Chondrocyte (in vitro differentiated cells): ENCODE measurements at places on chromosomes 11 and 22. TPM values are rescaled to one million over a fixed set of nuclear protein-coding genes. Genes with fewer than 3 reads are reported as not detected.

- no peak for DNase-seq
Measured at GRCh38 chr11:68002938-68003845, 705 bp downstream of the UNC93B1 start.

DNA sequence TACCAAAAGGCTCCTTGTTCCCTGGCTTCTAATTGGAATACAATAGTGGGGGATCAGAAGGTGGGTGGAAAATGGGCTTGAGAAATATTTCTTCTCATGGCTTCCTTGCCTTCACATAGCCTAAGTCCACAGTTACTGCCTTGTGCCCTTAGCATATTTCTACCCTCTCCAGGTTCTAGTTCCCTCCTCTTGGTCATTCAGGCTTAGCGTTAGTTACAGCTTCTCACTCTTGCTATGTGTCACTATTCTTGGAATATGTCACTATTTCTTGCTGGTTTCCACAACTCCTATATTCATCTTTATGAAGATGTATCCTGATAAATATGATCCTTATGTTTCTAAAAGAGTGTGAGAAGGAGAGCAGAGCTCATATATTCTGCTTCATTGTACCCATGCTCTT, 2.5 kb downstream of the OR2D2 start:
- no peak for DNase-seq

DNA sequence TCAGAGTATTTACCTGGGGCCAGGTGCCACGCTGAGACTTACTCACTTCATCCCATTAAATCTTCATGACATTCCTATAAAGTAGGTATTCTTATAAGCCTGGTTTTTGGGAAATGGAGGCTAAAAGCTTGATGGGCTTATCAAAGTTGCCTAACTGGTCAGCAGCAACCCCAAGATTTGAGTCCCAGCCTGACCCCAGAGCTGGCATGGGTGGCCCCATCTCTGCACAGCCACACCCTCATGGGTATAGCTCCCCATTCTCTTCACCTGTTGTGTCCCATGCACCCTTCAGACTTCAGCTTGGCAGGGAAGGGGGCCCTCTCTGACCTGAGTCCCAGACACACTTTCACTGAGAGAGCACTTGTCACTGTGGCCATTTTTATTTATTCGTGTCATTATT, 37.4 kb upstream of the TP53I11 start:
- DNase-seq, result no peak

DNA sequence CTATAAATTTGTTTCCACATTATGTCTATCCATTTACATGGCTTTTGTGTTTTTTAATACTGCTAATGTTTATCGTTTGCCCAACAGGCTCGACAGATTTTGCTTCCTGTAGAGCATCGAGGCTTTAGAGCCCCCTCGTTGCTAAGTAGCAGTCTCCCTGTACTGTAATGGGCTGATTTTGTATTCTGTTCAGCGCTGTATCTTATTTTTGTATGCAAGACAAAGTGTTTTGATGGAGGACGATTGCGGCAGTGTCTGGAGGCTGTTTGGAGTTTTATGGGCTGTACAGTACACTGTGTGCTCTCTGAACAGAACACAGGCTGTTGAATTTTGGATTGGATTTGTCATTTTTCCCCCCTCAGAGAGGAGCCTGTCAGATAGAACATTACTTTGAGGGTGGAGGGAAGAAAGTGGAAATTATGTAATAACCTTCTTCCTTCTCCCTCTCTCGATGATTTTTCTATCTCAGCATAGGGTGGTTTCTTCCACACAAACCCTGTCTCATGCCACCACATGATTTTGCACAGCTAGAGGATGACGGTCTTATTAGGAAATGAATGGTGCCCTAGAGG, 104.4 kb downstream of the ZBTB16 start:
- no peak for DNase-seq

- DNase-seq, result no peak
Measured at GRCh38 chr11:12968101-12968500, 41.0 kb upstream of the RASSF10 start.

DNA sequence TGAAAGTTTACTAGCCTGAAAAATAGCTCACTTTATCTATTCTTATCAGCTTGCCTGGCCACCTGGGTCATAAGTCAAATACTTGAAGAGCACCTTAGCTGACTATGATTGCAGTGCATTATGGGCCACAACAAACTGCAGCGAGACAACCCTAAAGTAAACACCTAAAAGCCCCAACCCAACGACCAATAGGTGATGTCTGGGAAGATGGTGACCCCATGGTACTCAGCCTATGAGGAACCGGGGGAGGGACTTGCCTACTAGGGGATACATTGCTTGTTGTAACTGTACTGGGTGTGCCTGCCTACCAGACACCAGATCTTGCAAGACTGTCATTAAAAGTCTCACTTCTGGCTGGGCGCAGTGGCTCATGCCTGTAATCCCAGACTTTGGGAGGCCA, 35.6 kb upstream of the APOBEC3A start:
- DNase-seq, result no peak

- DNase-seq, result no peak
Measured at GRCh38 chr11:32386770-32387377, 48.5 kb downstream of the WT1 start.

DNA sequence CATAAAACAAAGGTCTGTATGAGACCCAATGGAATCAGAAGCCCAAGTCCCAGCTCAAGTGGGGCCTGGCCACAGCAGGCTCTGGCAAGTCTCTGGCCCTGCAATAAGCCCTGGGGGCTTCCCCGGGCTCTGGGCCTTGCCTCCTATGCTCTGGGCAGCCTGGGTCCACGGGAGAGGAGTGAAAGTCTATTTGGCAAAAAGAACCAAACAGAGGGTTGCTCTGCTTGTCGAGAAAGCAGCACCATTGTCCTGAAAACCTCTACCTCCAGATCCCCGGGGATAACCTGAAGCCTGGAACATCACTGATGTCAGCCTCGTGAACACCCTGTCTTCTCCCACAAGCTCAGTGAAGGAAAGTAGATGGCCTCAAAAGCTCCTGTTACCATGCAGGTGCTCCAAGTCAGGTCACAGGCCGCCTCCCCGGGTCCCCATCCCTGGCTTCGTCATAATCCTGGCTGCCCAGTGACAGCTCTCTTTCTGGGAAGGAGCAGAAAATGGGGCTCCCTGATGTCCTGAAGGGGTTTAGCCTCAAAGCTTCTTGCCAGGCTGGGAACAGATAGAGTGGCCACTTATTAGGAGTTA, 46.1 kb upstream of the ETS1 start:
- no peak for DNase-seq

Gene TSSK2
- total RNA-seq, result not detected in 3 replicates

Gene RBFOX2
- 140 to 148 TPM (median 147 TPM) in 3 replicates for total RNA-seq

Gene OR8D1
- not detected in 3 replicates for total RNA-seq

GRCh38 chr22:19176175-19176643, 2.3 kb downstream of the SLC25A1 start:
- DNase-seq, result no peak

GRCh38 chr11:30987819-30988218, 381.7 kb downstream of the DCDC1 start:
- no peak for DNase-seq

GRCh38 chr11:12410006-12410728, 32.8 kb downstream of the PARVA start:
- DNase-seq, result no peak

Gene OR10G7
- not detected in 3 replicates for total RNA-seq

- DNase-seq, result no peak
Measured at GRCh38 chr11:8715501-8715900, 32.9 kb downstream of the RPL27A start.

DNA sequence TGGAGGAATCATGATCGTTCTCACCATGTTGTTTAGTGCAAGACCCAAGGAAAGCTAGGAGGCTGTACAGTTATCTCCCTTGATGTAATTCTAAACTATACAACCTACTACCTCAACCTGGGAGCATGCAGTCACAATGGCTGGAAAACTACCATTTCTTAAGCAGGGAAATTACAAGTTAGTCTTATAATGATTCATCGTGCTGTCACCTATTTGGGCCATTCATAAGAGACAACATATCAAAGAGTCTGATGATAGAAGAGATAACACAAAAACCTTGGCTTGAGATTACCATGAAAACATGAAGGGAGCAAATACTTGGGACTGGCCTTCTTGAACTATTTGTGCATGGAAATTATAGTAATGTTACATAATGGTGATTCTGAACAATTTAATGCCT, 30.5 kb upstream of the BLID start:
- no peak for DNase-seq

DNA sequence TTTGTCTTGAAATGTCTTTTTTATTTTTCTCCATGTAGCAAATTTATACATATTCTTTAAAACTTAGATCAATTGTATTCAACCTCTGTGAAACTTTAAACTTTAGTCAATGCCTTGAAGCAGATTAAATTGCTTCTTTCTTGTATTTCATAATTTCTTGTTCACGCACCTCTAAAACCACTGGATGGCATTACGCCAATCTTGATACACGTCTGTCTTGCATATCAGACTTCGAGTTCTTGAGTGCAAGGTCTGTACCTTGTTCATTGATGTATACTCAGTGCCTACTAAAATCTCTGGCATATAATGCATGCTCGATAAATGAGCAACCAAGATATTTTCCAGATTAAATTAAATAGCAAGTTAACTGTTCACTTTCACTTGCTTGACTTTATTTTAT, 236.8 kb downstream of the CASP12 start:
- no peak for DNase-seq

Gene SPDYC
- not detected in 3 replicates for total RNA-seq

- DNase-seq, result no peak
Measured at GRCh38 chr11:65429068-65429681, 6.6 kb downstream of the NEAT1 start.

GRCh38 chr11:105189581-105189980, 50.0 kb upstream of the CARD18 start:
- no peak for DNase-seq

DNA sequence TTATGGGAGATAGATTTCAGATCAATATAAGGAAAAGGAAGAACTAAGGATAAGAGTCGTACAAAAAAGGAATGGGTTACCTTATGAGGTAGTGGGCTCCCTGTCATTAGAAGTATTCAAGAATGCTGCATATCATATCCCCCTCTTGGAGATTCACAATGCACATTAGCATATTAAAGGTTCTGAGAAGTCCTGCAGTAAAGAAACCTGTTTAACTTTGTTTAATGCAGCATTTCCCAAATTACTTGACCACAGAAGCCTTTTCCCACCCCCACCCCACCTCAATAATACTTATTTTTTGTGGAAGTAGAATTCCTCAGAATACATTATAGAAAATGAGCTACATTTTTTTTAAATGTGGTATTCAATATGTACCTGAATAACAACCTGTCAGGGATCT, 30.9 kb downstream of the PHF21A start:
- DNase-seq, result no peak

Gene OR8D4
- total RNA-seq, result not detected in 3 replicates
